ENCODE measurements at places on chromosomes 7 and 10.

GRCh38 chr10:29947701-29948060 lies 111.7 kb downstream of the JCAD start:
- no peak for DNase-seq

DNA sequence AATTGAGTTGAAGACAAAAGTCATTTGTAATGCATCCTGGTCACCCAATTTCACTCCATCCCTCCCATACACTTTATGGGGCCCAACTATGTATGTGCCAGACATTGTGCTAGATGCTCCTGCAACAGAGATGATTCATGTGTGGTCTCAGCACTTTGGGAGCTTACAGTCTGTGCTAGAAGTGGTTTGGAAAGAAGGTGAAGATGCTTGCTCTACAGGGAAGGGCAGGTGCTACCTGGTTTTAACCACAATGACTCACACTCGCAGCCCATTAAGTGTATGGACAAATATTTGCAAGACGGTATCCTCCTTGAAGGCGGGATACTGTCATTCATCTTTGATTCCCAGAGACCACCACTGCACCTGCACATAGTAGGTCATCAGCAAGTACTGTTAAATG lies 257.6 kb downstream of the OTUD1 start:
- DNase-seq: no peak

DNA sequence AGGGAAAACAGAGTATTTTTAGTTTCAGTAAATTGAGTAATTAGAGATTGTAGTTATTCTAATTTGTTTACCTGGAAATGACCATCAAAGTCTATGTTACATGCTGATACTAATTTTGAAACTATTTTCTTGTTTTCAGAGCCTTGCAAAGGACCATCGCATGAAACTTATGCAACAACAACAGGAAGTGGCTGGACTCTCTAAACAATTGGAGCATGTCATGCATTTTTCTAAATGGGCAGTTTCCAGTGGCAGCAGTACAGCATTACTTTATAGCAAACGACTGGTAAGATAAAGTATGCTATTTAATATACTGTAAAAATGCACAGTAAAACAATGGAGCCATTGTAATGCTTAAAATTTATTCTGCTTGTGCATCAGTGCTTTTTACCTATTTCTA lies 78.5 kb downstream of the TRIM24 start:
- DNase-seq: no peak

- DNase-seq: no peak
These were observed 26.1 kb downstream of the MYPN start for GRCh38 chr10:68135362-68135761.

GRCh38 chr10:46239993-46240683 lies 46.7 kb upstream of the ANTXRL start:
- no peak for DNase-seq

DNA sequence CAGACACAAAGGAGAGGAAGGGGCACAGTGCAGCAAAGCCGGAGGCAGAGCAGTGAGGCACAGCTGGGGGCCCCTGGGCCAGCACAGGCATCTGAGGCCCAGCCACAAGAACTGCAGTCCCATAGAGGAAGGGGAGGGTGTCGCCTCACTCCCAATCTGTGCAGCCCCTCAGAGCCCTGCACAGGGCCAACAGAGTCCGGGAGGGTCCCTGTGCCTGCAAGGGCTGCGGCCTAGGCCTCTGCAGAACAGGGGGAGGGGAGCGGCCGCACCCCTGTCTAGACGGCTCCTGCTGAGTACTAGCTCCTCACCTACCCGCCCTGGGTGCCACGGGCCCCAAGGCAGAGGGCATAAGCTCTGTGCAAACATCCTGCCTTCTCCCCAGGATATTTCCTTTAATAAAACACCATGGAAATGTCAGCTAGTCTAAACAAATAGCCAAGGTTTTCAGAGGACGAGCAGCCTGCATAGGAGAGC lies 32.4 kb upstream of the RET start:
- no peak for DNase-seq

Measured in T-helper 9 cell (primary cell).